ENCODE measurements at places on chromosomes 3 and 15.

GRCh38 chr3:54630101-54630623, 297.7 kb downstream of the LRTM1 start:
- DNase-seq: no peak

- no peak for DNase-seq
Observed at GRCh38 chr3:63508305-63508704, 144.2 kb upstream of the SNTN start.

- no peak for DNase-seq
Observed at GRCh38 chr3:43262194-43262593, 24.1 kb upstream of the SNRK start.

- no peak for DNase-seq
Observed at GRCh38 chr3:75692061-75692460, 27.9 kb downstream of the FRG2C start.

GRCh38 chr15:67177752-67178151, 76.7 kb downstream of the AAGAB start:
- no peak for DNase-seq

GRCh38 chr15:96285729-96286254, 44.7 kb upstream of the NR2F2 start:
- DNase-seq: no peak

DNA sequence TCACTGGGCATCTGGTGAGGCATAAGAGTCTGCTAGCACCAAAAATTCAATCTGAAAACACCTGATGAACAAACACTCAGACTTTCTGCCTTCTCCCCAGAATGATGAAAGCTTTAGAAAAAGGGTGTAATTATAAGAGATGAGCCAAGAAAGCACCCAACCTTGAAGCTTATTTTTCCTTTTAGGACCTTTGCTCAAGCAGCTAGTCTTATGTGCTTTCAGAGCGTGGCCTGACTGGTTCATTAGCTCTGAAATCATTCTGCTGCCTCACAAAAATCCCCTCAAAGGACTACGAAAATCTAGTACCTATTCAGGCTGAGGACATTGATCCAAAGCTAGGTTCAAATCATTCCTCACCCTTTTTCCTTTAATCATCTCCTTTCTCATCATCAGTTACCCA, 662.3 kb downstream of the MAGI1 start:
- no peak for DNase-seq

GRCh38 chr15:94177112-94177511, 54.2 kb upstream of the MCTP2 start:
- no peak for DNase-seq

GRCh38 chr15:31559786-31560185, 233.2 kb downstream of the KLF13 start:
- no peak for DNase-seq

- DNase-seq: peak; percentile 16
Observed at GRCh38 chr3:157542711-157543500, 39.7 kb upstream of the VEPH1 start.

- DNase-seq: no peak
Observed at GRCh38 chr3:33089515-33089914, 7.4 kb downstream of the GLB1 start.

GRCh38 chr3:51796854-51797253, 17.8 kb upstream of the IQCF6 start:
- no peak for DNase-seq

DNA sequence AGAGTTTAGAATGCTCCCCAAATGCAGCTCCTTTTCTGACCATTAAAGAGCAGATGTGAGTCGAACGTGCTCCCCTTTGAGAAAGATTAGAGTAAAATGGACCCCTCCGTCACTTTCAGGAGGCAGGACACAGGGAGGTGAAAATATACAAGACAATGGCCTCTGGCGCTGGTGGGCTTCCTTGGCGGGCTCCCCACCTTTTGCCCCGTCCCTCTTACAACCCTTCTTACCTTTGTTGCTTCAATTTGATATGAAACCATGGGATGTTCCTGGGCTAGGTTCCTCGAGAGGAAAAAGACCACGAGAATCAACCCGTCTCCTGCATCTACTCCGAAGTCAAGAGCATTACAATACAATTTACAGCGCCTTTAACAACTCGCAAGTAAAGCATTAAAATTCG, 214.2 kb downstream of the MEIS2 start:
- DNase-seq: peak; percentile 37

- peak; percentile 30 for DNase-seq
Observed at GRCh38 chr3:195823999-195824398, 12.3 kb upstream of the MUC4 start.

DNA sequence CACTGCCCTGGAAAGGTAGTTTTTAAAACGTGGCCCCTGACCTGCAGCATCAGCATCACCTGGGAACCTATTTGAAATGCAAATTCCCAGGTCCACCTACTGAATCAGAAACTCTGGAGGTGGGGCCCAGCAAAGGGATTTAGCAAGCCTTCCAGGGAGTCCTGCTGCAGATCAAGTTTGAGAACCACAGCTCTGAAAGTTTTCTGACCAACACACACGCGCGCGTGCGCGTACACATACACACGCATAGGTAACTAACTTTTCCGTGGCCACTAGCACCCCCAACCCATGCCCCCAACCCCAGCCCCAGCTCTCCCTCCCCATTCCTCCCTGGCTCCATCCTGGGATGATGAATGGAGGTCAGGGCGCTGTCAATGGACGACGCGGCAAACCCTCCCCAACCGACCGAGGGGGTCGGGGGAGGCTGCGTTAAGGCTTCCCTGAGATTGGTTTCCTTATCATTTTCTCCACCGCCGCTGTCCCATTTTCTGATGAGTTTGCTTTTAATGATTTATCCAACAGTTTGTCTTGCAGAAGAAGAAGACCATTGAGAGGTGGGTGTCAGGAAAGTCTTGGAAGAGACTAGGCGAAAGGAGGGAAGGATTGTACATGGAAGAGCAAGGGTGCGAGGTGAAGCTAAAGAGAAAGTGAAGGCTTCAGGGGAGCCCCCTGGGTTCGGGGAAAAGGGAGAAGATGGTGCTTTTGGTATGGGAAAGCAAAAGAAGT, 590 bp upstream of the BOC start:
- DNase-seq: no peak

- peak; percentile 35 for DNase-seq
Observed at GRCh38 chr15:88497109-88497765, 29.7 kb downstream of the MRPS11 start.

- DNase-seq: no peak
Observed at GRCh38 chr3:102200126-102200525, 234.7 kb upstream of the ZPLD1 start.

GRCh38 chr15:42143866-42144625, 12.4 kb downstream of the PLA2G4F start:
- no peak for DNase-seq

- DNase-seq: no peak
Observed at GRCh38 chr3:19151171-19151570, 2.9 kb downstream of the KCNH8 start.

DNA sequence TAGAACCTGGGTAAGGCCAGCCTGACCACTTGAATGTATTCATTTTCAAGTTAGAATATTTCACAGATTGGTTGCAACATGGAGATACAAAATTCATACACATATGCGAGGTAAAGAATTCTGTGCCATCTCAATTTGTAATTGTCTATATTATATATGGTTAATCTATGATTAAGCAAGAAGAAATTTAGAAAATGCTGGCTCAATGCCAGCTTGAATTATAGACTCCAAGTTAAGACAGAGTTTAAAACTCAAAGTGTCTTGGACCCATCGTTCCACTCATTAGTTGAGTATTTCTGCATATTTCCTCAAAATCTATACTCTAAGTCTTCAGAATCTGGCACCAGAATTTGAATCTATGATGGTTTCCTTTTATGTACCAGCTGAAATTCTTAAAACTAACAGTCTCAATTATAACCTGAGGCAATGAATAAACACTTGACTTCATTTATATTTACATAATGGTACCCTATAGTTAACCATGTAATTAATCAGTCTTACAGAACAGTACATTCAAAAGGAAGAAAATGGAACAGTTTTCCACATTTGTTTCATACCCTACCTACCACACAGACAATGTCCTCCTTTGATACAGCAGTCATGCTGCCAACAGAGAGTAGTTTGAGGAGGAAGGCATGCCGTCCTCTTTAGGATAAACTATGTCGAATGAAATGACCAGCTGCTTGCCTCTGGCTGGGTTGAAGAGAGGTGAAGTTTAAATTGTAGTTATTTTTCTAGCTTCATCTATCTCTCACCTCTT, 95.7 kb downstream of the CD47 start:
- peak; percentile 60 for DNase-seq

DNA sequence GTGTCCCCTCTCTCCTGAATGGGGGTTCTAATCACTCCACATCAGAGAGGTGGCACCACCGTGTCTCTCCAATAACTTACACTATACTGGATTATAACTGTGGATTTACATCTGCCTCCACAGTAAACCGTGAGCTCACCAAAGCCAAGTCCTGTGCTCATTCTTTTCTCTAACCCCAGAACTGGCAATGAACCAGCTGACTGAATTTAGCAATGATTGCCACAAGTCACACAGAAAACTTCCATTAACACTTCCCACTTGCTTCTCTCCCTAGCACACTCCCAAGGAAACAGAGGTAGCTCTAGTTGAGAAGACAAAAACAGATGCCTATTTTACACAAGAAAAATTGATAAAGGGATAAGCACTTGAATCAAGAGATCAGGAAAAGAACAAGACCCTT, 361.3 kb downstream of the ULK4 start:
- no peak for DNase-seq

DNA sequence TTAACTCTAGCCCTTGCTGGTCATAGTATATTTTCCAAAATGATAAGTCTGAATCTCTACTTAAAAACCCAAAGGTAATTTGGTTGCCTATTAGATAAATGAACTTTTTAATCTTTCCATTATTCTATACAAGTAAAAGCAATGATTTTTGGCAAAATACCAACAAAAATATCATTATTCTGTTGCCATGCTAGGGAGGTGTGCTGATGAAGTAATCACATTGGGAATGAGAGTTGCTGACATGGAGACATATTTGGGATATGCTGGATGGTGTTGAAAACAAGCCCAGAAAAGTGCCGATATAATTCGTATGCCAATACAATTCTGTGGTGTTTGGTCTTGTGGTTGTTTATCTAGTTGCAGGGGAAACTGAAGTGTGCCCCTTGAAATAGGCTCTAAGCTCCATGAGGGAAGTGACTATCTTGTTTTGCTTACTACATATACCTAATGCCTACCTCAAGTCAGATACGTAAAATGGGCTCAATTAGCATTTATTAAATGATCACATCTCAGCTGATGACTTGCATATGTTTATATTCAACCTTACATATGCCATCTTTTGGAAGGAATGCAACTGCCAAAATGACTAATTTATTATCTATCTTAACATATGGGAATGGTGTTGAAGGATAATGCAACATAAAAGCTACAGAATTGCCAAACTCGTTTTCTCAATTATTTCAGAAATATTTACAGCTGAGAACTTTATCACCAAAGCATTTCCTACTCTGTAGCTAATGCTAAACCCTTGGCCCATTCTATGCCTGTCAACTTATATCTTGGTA, 5.8 kb downstream of the TOPBP1 start:
- DNase-seq: no peak

DNA sequence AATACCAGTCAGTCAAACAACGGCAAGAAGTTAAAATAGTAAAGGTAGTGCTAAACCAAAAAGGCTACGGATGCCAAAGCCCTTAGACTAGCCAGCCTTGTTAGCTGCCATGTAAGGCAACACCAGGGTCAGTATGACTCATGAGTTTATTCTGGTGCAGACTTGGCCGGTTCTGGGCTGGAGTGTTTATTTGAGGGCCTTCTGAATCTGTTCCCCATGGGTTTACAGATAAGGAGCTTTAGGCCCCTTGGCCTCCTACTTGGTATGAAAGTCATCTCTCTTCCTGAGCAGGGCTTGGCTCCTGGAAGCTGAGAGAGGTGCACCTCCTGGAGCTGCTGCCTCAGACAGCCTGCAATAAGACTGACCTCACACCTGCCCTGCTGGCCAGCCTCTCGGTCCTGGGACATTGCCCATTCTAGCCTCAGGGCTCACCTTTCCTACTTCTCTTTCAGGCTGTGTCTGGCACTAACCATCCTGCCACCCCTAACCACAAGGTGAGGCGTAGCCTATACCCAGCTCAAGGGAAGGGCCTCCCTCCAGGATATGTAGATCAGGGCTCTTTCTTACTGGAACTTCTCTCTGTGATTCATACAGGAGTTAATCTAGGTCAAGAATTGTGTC, 10.4 kb upstream of the RTP1 start:
- no peak for DNase-seq

DNA sequence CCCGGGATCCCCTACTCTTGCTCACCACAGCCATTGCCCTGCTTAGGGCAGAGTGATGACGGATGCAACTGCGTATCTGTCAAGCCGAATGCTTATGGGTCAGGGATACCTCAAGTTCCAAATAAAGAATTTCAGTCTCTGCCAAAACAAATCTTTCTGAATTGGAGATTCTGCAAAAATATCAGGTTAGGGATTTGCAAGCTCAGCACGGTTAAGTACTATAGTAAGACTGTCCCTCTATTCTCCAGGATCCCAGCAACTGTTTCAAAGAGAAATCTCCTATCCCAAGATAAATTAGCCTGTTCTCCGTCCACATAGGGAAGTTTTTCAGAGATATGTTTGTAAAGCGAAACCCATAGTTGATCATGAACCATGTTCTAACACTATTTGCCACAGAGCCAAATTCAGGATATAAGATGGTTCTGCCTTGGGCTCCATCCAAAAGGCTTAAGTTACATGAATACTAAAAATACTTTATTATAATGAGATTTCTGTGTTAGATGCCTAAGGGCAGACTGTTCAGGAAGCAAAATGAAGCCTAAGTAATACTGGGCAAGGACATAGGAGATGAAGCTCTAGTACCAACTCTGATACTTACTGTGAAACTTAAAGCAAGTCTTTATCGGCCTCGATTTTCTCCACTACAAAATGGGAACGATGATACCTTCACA, 100.1 kb upstream of the LPP start:
- DNase-seq: no peak

DNA sequence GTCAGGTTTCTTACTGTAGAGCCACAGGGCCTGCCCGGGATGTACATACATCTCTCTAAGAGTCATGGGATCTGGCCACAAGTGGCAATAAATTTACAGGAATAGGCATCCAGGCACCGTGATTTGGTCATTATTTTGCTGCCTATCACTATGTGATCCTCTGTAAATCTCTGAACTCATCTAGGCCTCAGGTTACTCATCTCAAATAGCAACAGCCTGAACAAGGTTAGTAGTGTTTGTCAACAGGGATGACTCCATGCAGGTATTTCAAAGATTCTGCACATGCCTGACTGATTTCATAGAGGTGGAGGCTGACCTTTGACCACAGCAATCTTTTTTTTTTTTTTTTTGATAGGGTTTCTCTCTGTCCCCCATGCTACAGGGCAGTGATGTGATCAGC, 88.8 kb upstream of the TBL1XR1 start:
- DNase-seq: no peak

DNA sequence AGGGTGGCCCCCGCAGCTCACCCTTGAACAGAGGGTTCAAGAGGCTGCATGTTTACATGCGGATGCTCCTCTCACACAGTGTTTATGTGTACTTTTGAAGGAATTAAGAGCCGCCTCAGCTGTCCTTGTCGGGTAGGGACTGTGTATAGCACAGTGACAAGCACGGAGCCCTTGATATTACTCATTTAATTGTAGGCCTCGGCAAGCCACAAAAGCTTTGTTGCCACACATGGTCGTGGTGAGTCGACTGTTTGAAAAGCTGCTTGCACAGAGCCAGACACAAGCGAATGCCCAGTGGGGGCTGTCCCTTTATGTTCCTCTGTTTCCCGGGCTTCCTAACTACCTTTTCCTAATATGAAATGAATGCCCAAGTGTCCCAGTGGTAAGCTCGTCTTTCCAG, 4.5 kb downstream of the ESYT3 start:
- DNase-seq: peak; percentile 30

All from NCI-H1417 (cell line).